T1000 (cell line): ENCODE measurements at places on chromosomes 1 and 21.

DNA sequence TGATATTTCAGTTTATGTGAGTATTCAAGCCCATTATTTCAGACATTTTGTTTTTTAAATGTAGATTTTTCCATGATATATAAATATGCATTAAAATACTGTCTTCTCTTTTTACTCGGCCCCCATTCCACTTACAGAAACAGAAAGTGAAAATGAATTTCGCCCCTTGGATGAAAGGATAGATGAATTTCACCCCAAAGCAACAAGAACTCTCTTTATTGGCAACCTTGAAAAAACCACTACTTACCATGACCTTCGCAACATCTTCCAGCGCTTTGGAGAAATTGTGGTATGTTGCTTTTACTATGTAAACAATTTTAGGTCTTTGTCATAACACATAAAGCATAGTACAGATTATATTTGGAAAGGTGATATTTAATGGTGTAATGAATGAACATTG lies 59.9 kb downstream of the ZBTB17 start:
- no peak for DNase-seq

- no peak for DNase-seq
Measured at GRCh38 chr1:218779341-218780100, 394.2 kb upstream of the LYPLAL1 start.

- no peak for DNase-seq
Measured at GRCh38 chr1:225406976-225407725, 20.7 kb downstream of the LBR start.

- DNase-seq, result peak; percentile 18
Measured at GRCh38 chr1:224632381-224632871, 16.3 kb downstream of the CNIH3 start.

DNA sequence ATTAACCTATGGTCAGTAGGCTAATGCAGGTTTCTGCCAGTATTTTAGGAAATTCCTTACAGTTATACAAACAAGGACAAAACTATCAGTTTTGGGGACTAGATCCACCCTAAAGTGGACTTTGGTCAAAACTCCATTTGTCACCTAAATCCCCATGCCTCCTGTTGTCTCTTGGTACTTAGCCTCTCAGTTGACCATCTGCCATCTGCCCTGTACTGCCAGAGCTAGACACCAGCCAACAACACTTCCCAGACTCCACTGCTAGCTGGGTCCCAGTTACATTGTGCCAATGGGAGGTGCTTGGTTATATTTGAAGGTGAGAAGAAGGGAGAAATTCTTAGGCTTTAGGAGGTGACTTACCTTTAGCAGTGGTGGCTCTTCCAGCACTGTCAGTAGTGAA lies 17.0 kb upstream of the BSDC1 start:
- DNase-seq, result no peak
